ENCODE measurements at places on chromosomes 1 and 21. TPM values are rescaled to one million over a fixed set of nuclear protein-coding genes. Genes with fewer than 3 reads are reported as not detected.

DNA sequence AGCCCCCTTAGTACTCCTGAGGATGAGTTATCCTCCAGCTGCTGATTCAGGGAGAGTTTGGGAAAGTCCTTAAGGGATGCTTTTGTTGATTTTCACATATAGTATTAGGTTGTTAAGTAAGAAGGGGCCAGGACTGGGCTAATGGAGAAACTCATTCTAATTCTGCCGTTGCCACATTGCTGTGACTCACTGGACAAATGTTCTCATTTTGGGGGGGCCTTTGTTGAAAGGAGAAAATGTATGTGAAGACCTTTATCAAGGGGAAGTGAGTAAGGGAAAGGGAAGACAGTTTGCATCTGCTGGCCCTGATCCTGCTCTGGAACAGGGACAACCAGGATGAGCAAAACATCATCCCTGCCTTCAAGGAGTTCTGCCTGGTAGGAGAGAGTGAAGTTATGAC, 123.2 kb upstream of the FGGY start:
- no peak for DNase-seq
- no peaks in the 10 kb centered on the region for H3K27me3 ChIP-seq
- no peak overlapping the region for H3K27ac ChIP-seq
- H3K4me1 ChIP-seq: no peaks in the 10 kb centered on the region
- no peak overlapping the region for H3K4me3 ChIP-seq

GRCh38 chr1:81126989-81127581, 673.6 kb upstream of the ADGRL2 start:
- H3K27ac ChIP-seq: no peak overlapping the region
- DNase-seq: no peak
- H3K36me3 ChIP-seq: no peaks in the 10 kb centered on the region
- no peak overlapping the region for H3K4me3 ChIP-seq

- peaks cover 11% of the 10 kb centered on the region for H3K36me3 ChIP-seq
- DNase-seq: no peak
- no peaks in the 10 kb centered on the region for H3K27me3 ChIP-seq
These were observed 24.4 kb downstream of the EIF2D start for GRCh38 chr1:206587904-206588303.

RNU1-4 gene
- total RNA-seq: 2,051 TPM

TSTD1 gene
- total RNA-seq: 77.0 TPM

Measured in H9 (cell line).